ENCODE measurements at places on chromosomes 13 and 19. TPM values are rescaled to one million over a fixed set of nuclear protein-coding genes. Genes with fewer than 3 reads are reported as not detected.

Gene NPHS1
- total RNA-seq, result not detected

Gene RYR1
- 0.64 TPM for total RNA-seq

Gene CCL25
- not detected for total RNA-seq

Gene NLRP11
- total RNA-seq, result not detected

Gene CYP4F2
- 3.9 TPM for total RNA-seq

Gene TNFSF13B
- total RNA-seq, result 2.9 TPM

Gene ZFP28
- 2.1 TPM for total RNA-seq

Gene PVR
- total RNA-seq, result 54.6 TPM

Gene HSH2D
- total RNA-seq, result 14.0 TPM

Gene CFAP97D2
- total RNA-seq, result not detected

Gene FXYD1
- total RNA-seq, result 8.8 TPM

DNA sequence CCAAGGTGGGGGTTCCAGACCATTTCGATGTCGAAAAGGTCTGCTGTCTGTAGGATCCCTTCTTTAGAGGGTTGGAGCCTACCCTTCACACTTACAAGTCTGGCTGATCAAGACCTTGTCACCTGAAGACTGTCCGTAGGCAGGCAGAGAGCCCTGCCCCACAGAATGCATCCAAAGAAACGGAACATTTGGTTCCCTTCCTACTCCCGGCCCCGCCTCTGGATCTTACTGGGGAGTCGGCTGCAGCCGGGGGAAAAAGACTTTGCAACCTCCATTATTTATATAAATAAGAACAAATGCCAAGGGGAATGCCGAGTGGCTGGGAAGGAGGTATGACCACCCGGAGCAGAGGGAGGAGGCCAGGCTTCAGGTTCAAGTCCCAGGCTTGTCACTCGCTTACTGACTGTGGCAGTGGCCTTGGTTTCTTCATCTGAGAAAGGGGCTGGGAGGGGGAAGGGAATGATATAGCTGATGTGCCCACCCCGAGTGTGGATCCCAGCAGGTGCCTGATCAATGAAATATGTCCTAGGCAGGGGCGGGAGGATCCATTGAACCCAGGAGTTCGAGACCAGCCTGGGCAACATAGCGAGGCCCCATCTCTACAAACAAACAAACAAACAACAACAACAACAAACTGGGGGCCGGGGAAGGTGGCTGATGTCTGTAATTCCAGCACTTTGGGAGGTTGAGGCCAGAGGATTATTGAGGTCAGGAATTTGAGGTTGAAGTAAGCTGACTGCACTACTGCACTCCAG is 48.7 kb downstream of the RFX2 start:
- no peaks in the 10 kb centered on the region for H3K27me3 ChIP-seq
- no peaks in the 10 kb centered on the region for H3K36me3 ChIP-seq
- peaks cover 21% of the 10 kb centered on the region for H3K4me1 ChIP-seq
- H3K27ac ChIP-seq, result peak overlapping the region; percentile 74
- DNase-seq, result peak; percentile 39

- H3K36me3 ChIP-seq, result no peaks in the 10 kb centered on the region
- H3K4me3 ChIP-seq, result no peak overlapping the region
- no peaks in the 10 kb centered on the region for H3K27me3 ChIP-seq
- H3K27ac ChIP-seq, result no peak overlapping the region
These were observed 253.6 kb downstream of the MTUS2 start for GRCh38 chr13:29073755-29074154.

GRCh38 chr19:6048793-6049405 is 61.4 kb downstream of the RFX2 start:
- H3K36me3 ChIP-seq, result no peaks in the 10 kb centered on the region
- H3K4me3 ChIP-seq, result no peak overlapping the region
- H3K27ac ChIP-seq, result no peak overlapping the region
- H3K27me3 ChIP-seq, result no peaks in the 10 kb centered on the region

- H3K27me3 ChIP-seq, result no peaks in the 10 kb centered on the region
- no peak for DNase-seq
- H3K4me3 ChIP-seq, result no peak overlapping the region
- H3K36me3 ChIP-seq, result no peaks in the 10 kb centered on the region
- H3K27ac ChIP-seq, result no peak overlapping the region
These were observed 10.2 kb upstream of the SUPT20H start for GRCh38 chr13:37069597-37070103.

GRCh38 chr19:15252398-15253018 is 20.3 kb upstream of the EPHX3 start:
- DNase-seq, result no peak
- no peaks in the 10 kb centered on the region for H3K27me3 ChIP-seq
- peak overlapping the region; percentile 66 for H3K27ac ChIP-seq
- peaks cover 14% of the 10 kb centered on the region for H3K36me3 ChIP-seq

DNA sequence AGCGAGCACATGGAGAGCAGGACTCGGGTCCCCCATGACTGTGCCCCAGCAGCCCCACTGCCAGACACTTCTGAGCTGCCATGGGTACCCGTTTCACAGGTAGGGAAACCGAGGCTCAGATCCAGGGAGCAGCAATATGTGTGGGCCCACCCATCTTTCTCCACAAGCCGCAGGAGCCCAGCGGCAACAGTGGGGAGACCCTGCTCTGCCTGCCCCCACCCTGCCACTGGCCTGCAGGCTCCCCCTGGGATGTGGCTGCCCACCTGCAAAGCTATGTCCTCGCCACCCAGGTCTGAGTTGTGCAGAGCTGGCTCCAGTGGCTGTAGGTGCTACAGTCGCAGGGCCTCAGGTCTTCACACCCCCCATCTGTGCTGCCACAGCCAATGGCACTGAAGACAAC is 50.6 kb upstream of the C1QTNF9B start:
- DNase-seq, result no peak
- no peaks in the 10 kb centered on the region for H3K27me3 ChIP-seq
- no peaks in the 10 kb centered on the region for H3K4me1 ChIP-seq
- H3K36me3 ChIP-seq, result no peaks in the 10 kb centered on the region
- H3K27ac ChIP-seq, result no peak overlapping the region

- no peak for DNase-seq
- H3K27ac ChIP-seq, result no peak overlapping the region
- H3K27me3 ChIP-seq, result no peaks in the 10 kb centered on the region
- H3K4me1 ChIP-seq, result no peaks in the 10 kb centered on the region
These were observed 25.5 kb upstream of the LATS2 start for GRCh38 chr13:21086929-21087328.

GRCh38 chr13:45796426-45797235 is 54.9 kb downstream of the SIAH3 start:
- DNase-seq, result no peak
- no peaks in the 10 kb centered on the region for H3K4me1 ChIP-seq
- no peaks in the 10 kb centered on the region for H3K36me3 ChIP-seq
- no peak overlapping the region for H3K4me3 ChIP-seq
- H3K27ac ChIP-seq, result no peak overlapping the region

DNA sequence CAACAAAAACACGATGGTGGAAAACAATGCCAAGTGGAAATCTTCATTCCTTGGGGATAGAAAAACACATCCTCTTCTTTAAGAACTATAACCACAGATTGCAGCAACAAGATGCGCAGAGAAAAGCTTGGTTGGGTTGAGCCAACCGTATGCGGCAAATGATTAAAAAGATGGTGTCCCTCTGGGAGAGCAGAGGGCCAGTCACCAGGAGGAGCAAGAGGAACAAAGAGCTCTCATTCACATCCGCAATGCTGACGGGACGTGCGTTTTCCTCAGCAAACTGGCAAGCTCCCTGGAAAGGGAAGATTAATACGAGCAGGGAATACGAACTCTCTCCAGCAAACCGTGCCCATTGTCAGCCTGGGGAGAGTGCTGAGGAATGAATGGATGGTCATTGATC is 141.6 kb downstream of the KATNAL1 start:
- DNase-seq, result no peak
- no peak overlapping the region for H3K27ac ChIP-seq
- no peaks in the 10 kb centered on the region for H3K4me1 ChIP-seq
- H3K4me3 ChIP-seq, result no peak overlapping the region

GRCh38 chr19:35049456-35049855 is 7.9 kb downstream of the HPN start:
- H3K4me3 ChIP-seq, result no peak overlapping the region
- H3K27me3 ChIP-seq, result no peaks in the 10 kb centered on the region
- no peak for DNase-seq
- no peaks in the 10 kb centered on the region for H3K36me3 ChIP-seq
- H3K27ac ChIP-seq, result no peak overlapping the region
- no peaks in the 10 kb centered on the region for H3K4me1 ChIP-seq

DNA sequence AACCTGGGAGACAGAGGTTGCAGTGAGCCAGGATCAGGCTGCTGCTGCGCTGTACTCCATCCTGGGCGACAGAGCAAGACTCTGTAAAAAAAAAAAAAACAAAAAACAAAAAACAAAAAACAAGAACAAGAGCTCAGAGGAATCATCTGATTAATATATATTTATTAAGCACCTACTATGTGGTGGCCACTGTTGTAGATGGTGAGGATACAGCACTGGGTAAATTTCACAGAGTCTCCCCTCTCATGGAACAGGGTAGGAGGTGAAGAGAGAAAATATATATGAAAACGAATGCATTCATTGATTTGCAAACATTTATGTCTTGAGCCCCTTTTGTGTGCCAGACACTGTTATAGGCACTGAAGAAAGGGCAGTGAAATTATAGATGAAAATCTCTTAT is 5.9 kb upstream of the SERTAD1 start:
- peaks cover 3% of the 10 kb centered on the region for H3K4me1 ChIP-seq
- no peak overlapping the region for H3K4me3 ChIP-seq
- no peaks in the 10 kb centered on the region for H3K27me3 ChIP-seq
- no peaks in the 10 kb centered on the region for H3K36me3 ChIP-seq

- no peaks in the 10 kb centered on the region for H3K4me1 ChIP-seq
- H3K36me3 ChIP-seq, result no peaks in the 10 kb centered on the region
- DNase-seq, result no peak
- H3K27ac ChIP-seq, result no peak overlapping the region
- H3K4me3 ChIP-seq, result no peak overlapping the region
These were observed 223.1 kb downstream of the MZT1 start for GRCh38 chr13:72504131-72504841.

GRCh38 chr13:27177852-27178251 is 6.2 kb upstream of the USP12 start:
- DNase-seq, result peak; percentile 25
- no peak overlapping the region for H3K4me3 ChIP-seq
- H3K36me3 ChIP-seq, result no peaks in the 10 kb centered on the region
- no peaks in the 10 kb centered on the region for H3K4me1 ChIP-seq
- no peak overlapping the region for H3K27ac ChIP-seq
- H3K27me3 ChIP-seq, result no peaks in the 10 kb centered on the region

- no peak overlapping the region for H3K27ac ChIP-seq
- H3K4me1 ChIP-seq, result no peaks in the 10 kb centered on the region
- no peak overlapping the region for H3K4me3 ChIP-seq
- DNase-seq, result no peak
- no peaks in the 10 kb centered on the region for H3K27me3 ChIP-seq
These were observed 39.4 kb downstream of the VAV1 start for GRCh38 chr19:6811906-6812305.

DNA sequence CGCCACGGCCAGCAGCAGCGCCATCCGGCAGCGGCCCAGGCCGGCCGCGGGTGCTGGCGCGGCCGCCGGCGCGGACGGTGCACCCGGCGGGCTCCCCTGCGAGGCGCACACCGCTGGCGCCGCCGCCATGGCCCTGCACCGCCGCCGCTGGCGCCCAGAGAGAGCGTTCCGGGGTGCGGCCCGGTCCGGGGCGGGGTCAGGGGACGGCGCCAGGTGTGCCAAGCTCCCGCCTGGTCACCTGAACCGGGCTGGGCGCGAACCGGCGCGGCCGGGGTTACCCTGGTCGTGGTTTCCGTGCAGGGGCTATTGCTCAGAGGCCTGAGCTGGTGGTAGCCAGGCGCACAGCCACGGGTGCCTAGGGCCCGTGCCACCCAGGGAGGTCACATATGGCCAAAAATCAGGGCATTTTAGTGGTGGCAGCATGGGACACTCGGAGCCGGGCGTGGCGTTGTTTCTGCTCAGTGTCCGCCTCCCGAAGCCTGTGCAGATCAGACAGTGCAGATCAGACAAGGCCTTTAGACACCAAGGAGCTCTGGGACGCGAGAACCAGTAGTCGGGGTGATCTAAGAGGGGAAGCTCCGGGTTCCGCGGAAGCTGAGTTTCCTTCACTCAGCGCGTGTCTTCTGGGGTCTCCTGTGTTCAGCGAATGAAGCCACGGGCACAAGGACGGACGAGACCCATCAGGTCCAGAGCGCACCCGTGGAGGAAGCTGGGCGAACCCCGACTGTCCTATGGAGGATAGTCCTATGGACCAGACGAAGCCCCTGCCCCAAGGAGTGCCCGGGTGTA is at the start of gene TMEM238:
Gene TMEM238 (minus strand): TSS at position 162 of the 789 bp plus-strand sequence. CDS start 33 bp downstream, at position 129.
- H3K27me3 ChIP-seq, result no peaks in the 10 kb centered on the region
- peak; percentile 83 for DNase-seq
- peaks cover 23% of the 10 kb centered on the region for H3K4me1 ChIP-seq
- peaks cover 20% of the 10 kb centered on the region for H3K36me3 ChIP-seq
- peak within 1 kb of the TSS; percentile 94 for H3K27ac ChIP-seq

GRCh38 chr19:45047188-45047797 is 8.4 kb downstream of the CLASRP start:
- no peaks in the 10 kb centered on the region for H3K36me3 ChIP-seq
- H3K27ac ChIP-seq, result no peak overlapping the region
- H3K4me1 ChIP-seq, result peaks cover 11% of the 10 kb centered on the region
- no peak overlapping the region for H3K4me3 ChIP-seq
- DNase-seq, result no peak

GRCh38 chr19:38617283-38617763 is 430 bp downstream of the MAP4K1 start:
- peak overlapping the region; percentile 97 for H3K4me3 ChIP-seq
- H3K27me3 ChIP-seq, result no peaks in the 10 kb centered on the region
- H3K36me3 ChIP-seq, result no peaks in the 10 kb centered on the region
- peak overlapping the region; percentile 24 for H3K27ac ChIP-seq

GRCh38 chr19:32858559-32858958 is 11.0 kb downstream of the SLC7A9 start:
- H3K4me3 ChIP-seq, result no peak overlapping the region

DNA sequence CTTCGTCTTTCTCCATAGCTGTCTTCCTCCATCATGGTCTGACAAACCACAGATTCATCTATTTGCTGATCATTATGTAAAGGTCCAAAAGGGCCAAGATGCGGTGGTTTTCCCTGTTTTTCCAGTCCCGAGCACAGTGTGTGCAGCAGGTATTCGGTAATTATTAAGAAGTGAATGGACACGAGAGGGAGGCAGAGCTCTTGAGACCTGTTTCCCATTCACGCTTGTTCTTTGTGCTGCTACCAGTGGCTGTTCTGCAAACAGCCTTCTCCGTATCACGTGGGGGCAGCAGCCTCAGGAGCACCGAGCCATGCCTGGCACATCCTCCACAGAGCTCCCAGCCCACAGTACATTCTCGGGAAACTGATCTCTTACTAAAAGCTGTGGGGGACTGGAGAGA is 50.3 kb downstream of the CCDC70 start:
- H3K4me1 ChIP-seq, result no peaks in the 10 kb centered on the region
- H3K4me3 ChIP-seq, result no peak overlapping the region
- no peaks in the 10 kb centered on the region for H3K36me3 ChIP-seq
- no peak overlapping the region for H3K27ac ChIP-seq
- DNase-seq, result no peak

GRCh38 chr19:6958791-6959190 is 62.4 kb downstream of the MBD3L2B start:
- H3K4me1 ChIP-seq, result no peaks in the 10 kb centered on the region
- H3K27me3 ChIP-seq, result no peaks in the 10 kb centered on the region
- no peak for DNase-seq
- H3K4me3 ChIP-seq, result no peak overlapping the region

All from colonic mucosa (tissue), 4 donors.